ENCODE measurements at places on chromosomes 12 and 14.

- no peak for DNase-seq
Observed at GRCh38 chr12:79296133-79296532, 394.6 kb downstream of the PAWR start.

GRCh38 chr12:9669019-9669326, 540 bp upstream of the CLEC2D start:
- DNase-seq, result no peak

GRCh38 chr12:112294793-112295192, 87.4 kb downstream of the HECTD4 start:
- DNase-seq, result no peak

- peak; percentile 59 for DNase-seq
Observed at GRCh38 chr12:10190558-10191388, 11.9 kb downstream of the TMEM52B start.

DNA sequence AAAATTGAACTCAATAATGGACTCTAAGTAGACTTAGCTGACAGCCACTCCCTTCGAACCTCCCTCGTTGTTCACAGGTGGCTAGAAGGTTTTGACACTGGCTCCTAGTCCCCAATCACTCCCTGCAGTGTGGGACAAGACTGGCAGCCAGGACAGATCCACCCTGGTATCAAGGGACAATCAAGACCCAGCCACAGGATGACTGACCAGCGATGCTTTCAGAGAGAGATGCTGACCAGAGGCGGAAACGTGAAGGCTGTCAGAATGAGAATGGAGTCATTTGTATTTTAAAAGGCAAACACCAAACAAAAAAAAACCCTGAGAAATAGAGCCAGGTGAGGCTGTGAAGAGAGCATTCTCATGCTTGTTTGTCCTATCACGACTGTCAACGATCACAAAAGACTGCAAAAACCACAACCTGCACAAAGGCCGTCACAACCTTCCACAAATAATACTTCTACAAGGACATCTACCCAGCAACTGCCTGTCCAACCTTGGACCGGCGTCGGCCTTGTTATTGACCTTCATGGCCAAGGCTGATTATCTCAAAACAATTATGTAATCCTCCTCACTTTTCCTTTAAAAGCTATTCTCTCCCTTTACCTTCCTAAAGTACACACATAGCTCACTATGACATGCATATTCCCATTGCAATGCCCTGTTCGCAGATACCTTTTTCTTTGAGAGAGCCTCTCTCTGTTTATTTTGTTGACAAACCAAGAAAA, 13.2 kb downstream of the EIF5 start:
- DNase-seq, result no peak

GRCh38 chr12:105504286-105504685, 173.8 kb downstream of the C12orf75 start:
- peak; percentile 15 for DNase-seq

DNA sequence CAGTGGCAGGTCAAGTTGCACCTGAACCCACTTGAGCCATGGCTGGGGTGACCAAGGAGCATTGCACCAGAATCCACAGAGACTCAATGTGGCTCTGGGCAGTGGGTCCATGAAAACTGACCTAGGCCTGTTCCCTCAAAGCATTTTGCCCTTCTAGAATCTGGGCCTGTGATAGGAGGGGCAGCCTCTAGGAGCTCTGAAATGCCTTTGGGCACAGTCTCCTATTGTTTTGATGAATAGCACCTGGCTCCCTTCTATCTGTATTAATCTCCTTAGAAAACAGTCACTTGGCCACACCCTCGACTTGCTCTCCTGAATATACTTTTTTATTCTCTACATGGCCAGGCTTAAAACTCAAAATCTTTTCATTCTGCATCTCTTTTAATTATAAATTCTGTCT, 14.1 kb upstream of the KRAS start:
- no peak for DNase-seq

- DNase-seq, result no peak
Observed at GRCh38 chr12:82870771-82871377, 184.2 kb downstream of the TMTC2 start.

DNA sequence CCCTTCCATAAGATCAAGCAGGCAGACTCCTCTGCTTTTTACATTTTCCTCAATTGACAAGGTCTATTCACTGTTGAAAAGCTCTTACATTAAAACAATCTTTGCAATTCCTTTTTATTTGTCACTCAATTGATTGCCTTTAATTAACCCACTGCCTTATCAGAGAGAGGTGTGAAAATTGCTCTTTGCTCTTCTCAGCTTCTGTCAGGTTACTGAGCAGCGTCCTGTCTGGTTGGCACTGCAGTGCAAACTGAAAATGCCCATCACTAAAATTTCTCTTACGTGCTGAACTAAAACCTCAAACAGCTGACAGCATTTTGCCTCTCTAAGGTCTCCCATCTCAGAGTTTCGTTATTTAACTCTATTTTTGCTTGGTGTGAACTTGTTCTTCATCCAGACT, 504.1 kb upstream of the ATXN7L3B start:
- no peak for DNase-seq

DNA sequence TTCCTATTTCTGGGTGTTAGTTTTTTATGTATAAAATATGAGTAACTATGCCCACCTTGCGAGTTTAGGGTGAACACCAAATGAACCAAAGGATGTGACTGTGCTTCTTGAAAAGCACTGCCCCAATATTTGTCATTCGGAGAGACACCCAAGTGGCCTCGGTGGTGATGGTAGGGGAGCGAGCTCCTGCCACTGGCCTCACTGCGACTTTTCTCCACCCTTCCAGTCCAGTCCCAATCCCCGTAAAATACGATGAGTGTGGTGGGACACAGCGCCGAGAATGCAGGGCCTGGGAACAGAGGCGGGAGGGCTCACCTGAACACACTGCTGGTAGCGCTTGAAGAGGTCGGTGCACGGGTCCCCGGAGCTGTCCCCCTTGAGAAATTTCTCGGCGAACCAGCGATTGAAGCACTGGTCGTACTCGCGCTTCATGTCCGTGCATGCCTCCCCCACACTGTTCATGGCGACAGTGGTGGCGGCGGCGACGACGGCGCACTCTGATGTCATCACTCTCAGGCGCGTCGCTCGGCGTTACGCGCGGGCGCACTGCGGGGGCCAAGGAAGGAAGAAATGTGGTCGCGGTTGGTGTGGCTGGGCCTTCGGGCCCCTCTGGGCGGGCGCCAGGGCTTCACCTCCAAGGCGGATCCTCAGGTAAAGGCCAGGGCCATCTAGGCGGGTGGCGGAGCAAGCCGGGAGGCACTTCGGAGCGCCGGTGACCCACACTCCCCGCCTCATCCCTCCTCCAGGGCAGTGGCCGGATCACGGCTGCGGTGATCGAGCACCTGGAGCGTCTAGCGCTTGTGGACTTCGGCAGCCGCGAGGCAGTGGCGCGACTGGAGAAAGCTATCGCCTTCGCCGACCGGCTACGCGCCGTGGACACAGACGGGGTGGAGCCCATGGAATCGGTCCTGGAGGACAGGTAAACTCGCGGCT, at the start of the genes GATC and TRIAP1:
Gene GATC, plus strand, starts transcription at position 534 of the 933 bp plus-strand sequence. Its CDS starts 37 bp downstream, at position 571.
Gene TRIAP1, minus strand, starts transcription at position 474 of the 933 bp plus-strand sequence. Its CDS starts 12 bp downstream, at position 462.
- peak; percentile 66 for DNase-seq

- DNase-seq, result no peak
Observed at GRCh38 chr12:9786726-9787717, 26.3 kb upstream of the CD69 start.

- no peak for DNase-seq
Observed at GRCh38 chr12:54037360-54038283, 4.8 kb downstream of the HOXC5 start.

- no peak for DNase-seq
Observed at GRCh38 chr12:20289520-20289919, 78.8 kb upstream of the PDE3A start.

GRCh38 chr12:9721394-9722092, 11.4 kb downstream of the CLECL1 start:
- DNase-seq, result no peak

GRCh38 chr12:115070313-115070712, 386.3 kb upstream of the TBX3 start:
- DNase-seq, result no peak

DNA sequence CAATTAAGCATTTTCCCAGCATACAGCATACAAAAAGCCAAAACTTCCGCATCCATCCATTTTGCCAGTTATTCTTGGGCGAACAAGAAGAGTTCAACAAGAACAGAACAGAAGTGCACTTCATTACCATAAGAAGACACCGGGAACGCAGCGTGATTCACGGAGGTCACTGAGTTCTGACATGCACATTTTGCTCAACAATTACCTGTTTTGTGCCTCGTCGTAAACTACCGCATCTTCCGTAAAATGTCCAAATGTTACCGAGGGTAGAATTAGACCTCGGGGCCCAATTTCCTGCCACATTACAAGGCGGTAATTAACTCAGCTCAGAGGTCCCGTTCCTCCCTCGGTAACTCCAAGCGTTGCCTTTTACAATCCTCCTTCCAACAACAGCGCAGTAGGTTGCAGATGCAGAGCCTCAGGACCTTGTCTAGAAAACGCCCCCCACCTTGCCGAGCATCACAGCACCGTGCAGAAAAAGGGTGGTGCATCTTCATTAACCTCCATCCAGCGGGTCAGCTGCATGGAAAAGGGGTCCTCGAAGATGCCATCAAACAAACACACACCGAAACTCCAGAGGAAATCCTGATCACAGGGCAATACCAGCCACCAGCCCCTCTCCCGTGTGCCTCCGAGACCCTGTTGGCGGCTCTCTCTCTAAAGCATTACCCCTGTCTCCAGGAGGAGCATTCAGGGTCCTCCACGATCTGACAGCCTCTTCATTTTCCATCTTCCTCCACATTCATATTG, 125.2 kb downstream of the BCL11B start:
- DNase-seq, result no peak

- no peak for DNase-seq
Observed at GRCh38 chr12:79997096-79997791, 62.3 kb upstream of the PPP1R12A start.

- DNase-seq, result no peak
Observed at GRCh38 chr14:51643140-51643539, 8.6 kb upstream of the FRMD6 start.

GRCh38 chr14:51869411-51870100, 9.1 kb downstream of the GNG2 start:
- DNase-seq, result no peak

- no peak for DNase-seq
Observed at GRCh38 chr12:93670104-93670503, 7.1 kb upstream of the CRADD start.
